Large intestine (tissue), 12 donors: ENCODE measurements at places on chromosomes 1 and 21. TPM values are rescaled to one million over a fixed set of nuclear protein-coding genes. Genes with fewer than 3 reads are reported as not detected.

The PAQR6 gene
- polyA plus RNA-seq = 12.9 TPM

The SLAMF8 gene
- 4.5 TPM for polyA plus RNA-seq

- DNase-seq = peak; percentile 51
These were observed 90.0 kb upstream of the CAMK1G start for GRCh38 chr1:209493559-209493958.

GRCh38 chr1:236253918-236254637 is 27.7 kb downstream of the ERO1B start:
- DNase-seq = no peak

The DNAJC11 gene
- 43.6 TPM for polyA plus RNA-seq

GRCh38 chr1:117821774-117822482 is 107.5 kb downstream of the GDAP2 start:
- DNase-seq = peak; percentile 31

The ACTA1 gene
- 13.2 TPM for polyA plus RNA-seq

DNA sequence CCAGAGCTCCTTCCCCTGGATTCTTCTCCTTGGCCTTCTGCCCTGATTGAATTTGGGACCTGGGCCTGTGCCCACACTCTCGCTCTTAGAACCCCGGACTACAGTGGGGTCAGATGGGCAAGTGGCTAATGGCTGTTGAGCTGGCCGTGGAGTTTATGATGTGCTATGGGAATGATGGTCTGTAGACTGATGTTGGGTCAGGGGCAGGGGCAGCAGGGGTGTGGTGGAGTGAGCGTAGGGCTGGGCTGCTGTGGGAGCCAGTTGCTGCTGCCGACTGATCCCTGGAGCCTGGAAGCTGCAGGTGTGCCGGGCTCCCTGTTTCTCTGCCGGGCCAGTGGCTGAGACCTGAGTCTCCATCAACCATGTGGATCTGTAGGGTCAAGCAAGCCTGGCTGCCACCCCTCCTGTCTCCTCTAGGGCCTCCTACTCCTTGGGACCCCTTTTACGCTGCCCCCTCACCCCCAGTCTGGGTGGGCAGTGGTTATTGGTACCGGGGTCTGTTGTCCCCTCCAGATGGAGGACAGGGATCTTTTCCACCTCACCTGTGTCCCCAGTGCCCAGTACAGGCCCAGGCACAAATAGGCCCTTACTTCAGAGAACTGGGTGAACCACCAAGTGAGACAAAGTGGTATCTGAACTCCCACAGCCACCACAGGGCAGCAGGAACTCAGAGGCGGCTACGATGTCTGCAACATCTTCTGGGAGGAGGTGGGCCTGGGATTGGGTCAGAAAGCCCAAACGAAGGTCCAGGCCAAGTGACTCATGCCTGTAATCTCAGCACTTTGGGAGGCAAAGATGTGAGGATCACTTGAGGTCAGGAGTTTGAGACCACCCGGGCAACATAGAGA is 5.1 kb downstream of the PODN start:
- no peak for DNase-seq

DNA sequence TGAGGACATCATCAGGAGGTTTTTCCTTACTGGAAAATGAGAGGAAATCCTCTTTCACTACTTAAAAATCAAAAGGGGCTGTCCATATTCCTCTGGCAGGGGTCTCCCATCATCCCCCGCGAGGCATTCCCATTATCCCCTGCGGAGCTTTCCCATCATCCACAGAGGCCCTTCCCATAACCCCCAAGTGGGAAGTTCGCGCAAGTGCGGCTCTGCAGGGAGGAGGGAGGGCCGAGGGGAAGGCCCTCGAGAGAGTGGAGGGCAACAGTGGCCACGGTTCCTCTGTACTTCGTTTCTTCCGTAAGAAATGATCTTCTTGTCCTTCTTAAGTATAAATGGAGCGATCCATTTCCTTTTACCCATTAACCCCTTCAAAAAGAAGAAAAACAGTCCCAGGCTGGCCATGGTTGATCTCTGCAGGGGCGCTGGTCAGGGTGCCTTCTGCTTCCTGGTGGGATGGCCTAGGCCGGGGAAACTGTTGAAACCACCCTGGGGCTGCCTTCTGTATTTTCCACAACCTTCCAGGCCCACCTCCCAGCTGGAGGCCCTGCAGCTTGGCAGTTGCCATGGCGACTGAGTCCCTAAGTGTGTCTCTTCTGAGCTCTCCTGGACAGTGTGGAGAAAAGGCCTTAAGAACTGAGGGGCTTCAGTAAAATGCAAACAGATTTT is 3.6 kb upstream of the RSPH1 start:
- no peak for DNase-seq

The MROH9 gene
- polyA plus RNA-seq = not detected

The TSTD1 gene
- polyA plus RNA-seq = 60.9 TPM

The L1TD1 gene
- 1.3 TPM for polyA plus RNA-seq

DNA sequence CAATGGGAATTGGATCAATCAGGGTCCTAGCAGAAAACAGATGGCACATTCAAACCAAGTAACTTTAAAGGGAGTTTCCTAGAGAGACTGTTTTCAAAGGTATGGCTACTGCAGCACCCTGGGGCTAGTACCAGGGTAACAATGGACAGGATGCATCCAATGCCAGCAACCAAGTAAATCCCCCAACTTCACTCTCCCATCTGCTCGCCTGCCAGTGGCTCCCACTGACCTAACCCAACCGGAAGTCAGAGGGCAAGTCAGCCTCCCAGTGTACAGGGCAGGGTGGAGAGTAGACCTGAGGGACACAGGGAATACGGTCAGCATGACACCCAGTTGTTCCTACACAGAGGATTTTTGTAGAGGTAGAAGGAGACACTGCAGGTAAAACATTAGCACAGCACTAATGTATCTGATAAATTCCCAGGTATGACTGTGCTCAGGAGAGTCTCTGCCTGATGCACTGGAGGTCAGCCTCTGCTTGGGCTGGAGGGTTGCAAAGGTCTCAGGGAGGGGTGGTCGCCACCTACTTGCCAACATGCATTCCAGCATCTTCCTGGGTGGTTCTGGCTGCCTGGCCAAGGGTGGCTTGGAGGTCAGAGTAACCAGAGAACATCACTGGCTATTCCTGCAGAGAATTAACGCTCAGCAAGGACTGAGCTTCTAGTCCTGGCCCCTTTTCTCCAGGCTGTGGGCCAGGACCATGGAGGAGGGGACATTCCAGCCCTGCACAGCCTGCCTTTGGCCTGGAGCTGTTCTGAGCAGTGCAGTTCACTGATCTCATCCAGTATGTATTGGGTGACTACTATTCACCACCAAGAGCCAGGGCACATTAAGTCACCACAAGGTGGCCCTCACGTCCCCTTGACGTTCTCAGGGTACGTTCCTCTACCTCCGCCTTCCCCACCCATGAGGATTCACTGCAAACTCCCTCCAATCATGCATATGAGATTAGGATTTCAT is 5.1 kb upstream of the GJA4 start:
- no peak for DNase-seq

DNA sequence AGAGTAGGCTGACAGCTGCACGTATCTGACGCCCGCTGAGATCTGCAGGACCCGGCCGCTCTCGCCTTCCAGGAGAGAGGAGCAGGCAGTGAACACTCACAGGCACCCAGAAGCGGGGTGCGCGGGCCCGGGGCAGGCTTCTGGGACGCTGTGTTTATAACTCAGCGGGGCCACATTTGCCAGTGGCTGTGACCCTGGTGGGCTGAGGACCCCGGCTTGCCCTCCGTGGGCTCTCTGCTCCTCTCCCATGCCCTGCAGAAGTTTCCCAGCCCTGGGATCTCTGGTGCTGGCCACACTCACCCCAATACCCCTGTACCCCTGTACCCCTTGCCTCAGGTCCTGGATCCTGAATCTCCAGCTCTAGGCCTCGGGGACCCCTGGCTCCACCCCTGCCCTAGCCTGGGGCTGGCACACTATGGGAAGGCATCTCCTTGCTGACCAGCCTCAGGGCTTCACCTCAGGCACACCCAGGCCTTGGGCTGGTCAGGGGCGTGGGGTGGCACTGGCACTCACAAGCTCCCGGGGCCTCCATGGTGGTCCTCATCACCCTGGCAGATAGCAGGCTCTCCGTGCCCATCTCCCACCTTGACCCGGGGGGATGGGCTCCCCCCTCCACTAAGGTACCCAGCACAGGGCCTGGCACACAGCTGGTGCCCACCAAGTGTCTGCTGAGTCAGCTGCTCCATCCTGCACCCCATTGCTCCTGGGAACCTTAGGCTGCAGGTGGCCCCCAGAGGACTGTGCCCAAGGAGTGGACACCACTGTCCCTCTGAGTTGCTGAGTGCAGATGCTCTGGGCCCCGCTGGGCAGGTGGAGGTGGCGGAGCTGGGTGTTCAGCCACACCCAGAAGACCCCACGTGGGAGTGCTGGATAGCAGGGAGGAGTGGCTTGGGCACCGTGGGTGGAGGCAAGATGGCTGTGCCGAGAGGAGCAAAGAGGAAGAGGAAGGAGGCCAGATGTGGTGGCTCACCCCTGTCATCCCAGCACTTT is 32.4 kb downstream of the MORN1 start:
- DNase-seq = no peak

DNA sequence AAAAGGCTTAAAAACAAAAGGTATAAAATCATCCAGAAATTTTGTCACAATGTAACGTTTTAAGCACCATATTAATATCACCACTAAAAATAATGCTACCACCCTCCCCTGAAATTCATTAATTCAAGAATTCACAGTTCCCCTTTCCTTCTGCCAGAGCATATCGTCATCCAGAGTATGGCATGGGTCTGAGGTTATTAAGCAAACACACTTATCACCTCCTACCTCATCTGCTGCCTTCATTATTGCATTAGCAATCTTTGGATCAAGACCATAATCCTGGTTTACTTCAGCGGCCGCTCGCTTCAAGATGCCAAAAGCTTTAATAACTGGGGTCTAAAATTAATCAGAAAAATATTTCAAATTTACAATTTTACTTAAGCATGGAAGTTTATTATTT is 6.2 kb downstream of the FH start:
- DNase-seq = no peak

DNA sequence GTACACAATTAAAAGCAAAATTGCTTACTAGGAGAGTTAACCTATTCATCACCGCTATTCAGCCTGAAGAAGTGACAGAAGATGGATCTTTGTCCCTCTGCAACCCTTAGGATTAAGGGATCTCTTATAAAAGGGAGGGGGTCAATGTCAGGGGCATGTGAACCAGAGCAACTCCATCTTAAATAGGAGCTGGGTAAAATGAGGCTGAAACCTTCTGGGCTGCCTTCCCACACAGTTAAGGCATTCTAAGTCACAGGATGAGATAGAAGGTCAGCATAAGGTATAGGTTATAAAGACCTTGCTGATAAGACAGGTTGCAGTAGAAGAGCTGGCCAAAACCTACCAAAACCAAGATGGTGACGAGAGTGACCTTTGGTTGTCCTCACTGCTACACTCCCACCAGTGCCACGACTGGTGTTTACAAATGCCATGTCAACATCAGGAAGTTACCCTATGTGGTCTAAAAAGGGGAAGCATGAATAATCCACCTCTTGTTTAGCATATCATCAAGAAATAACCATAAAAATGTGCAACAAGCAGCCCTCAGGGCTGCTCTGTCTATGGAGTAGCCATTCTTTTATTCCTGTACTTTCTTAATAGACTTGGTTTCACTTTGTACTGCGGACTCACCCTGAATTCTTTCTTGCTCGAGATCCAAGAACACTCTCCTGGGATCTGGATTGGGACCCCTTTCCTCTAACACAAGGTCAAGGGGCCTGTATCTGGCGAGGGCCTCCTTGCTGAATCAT is 35.3 kb upstream of the NEK2 start:
- DNase-seq = no peak

- DNase-seq = no peak
These were observed 44.6 kb downstream of the UBE2U start for GRCh38 chr1:64248065-64248464.

GRCh38 chr1:5944154-5944842 is 47.9 kb downstream of the NPHP4 start:
- no peak for DNase-seq

DNA sequence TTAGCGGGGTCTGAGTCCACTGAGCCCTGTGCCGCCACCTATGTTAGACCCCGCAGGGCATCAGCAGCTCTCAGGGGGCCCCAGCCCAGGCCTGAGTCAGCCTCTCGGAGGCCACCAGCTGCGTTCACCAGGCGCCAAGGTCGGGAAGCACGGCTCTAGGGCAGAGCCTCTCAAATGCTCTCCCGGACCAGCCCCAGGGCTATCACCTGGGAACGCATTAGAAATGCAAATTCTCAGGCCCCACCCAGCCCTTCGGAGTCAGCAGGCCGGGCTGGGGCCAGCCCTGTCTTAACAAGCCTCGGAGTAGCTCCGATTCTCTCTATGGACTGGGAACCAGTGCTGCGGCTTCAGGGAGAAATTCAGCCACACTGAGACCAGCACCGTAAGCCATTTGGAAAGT is 37.2 kb upstream of the TSPEAR start:
- DNase-seq = no peak

The TESK2 gene
- 12.8 TPM for polyA plus RNA-seq

- DNase-seq = no peak
These were observed 329.0 kb downstream of the OLFM3 start for GRCh38 chr1:101667761-101668160.

The PFKFB2 gene
- polyA plus RNA-seq = 37.2 TPM

GRCh38 chr1:167373986-167374385 is 144.3 kb downstream of the CD247 start:
- no peak for DNase-seq

DNA sequence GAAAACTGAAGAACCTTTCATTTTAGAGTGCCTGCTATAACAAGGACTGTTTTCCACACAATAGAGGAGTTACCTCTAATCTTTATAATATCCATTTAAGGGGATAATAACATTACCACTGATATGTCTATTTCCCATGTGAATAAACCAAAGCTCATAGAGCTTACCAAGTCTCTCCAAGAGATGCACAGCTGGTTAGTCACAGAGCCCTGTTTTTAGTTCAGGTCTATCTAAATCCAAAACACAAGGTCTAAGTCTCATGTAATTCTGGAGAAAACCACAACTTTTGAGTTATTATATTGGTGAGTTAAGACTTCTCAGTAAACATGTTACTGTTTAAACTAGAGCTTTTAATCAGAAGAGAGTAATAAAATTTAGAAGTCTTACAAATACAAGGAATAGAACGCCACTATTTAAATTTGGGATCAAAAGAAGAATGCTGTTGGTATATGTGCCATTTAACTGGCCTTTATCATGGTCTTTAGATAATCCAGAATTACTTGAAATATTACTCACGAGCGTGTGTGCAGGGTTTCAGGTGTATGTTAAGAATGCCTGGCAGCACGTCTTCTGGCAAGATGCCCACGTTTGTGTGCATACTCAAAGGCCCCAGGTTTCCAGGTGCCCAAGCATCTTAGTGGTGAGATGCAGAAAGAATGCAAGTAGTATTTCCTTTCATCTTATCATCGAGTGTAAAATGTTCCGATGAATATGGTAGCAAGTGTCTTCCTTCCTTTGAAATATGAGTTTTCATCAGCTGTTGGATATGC is 190.6 kb downstream of the FMN2 start:
- no peak for DNase-seq

DNA sequence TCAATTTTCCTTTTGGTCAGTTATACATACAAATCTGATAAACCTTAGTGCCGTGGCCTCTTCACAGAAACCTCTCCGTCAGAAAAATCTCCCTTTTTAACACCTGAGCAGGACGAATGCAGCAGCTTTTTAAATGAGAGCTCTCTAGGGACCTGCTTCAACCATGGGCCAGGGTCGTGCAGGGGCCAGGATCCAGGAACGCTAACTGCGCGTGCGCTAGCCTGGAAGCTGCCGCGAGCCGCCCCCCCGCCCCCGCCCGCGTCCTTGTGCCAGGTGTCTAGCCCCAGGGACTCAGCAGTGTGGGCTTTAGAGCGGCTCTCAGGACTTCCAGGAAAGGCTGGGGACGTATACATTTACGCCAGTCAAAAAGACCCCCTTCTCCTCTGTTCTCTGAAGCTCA is 136.8 kb upstream of the FMN2 start:
- no peak for DNase-seq

- DNase-seq = no peak
These were observed 4.5 kb downstream of the TXNIP start for GRCh38 chr1:145991735-145992412.

- DNase-seq = no peak
These were observed 869.9 kb downstream of the MRPL39 start for GRCh38 chr21:24737296-24737850.

The RASSF5 gene
- 5.7 TPM for polyA plus RNA-seq
